A673 (cell line): ENCODE measurements at places on chromosomes 1 and 21. TPM values are rescaled to one million over a fixed set of nuclear protein-coding genes. Genes with fewer than 3 reads are reported as not detected.
A peak's percentile ranks its signal among the peaks of the same experiment; 100 is the strongest.

- DNase-seq, result no peak
These were observed 8.2 kb downstream of the DPT start for GRCh38 chr1:168720839-168721238.

DNA sequence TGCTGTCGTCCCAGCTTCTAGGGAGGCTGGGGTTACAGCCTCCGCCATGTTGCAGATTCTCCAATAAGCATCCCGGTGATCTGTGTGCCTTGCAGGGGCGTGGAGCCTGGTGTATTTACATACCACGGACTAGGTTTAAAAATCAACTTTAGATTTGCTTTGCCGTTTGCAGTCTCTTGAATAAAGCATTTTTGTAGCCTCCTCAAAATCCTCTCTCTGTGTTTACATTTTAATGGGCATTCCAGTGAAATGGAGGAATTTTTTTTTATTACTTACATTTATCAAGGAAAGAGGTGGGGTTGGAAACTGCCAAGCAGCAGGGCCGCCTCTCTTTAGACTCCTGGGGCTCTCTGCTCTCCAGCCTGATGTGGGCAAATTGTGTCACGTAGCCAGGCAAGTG lies 437.5 kb upstream of the VAMP3 start:
- no peak for DNase-seq

DNA sequence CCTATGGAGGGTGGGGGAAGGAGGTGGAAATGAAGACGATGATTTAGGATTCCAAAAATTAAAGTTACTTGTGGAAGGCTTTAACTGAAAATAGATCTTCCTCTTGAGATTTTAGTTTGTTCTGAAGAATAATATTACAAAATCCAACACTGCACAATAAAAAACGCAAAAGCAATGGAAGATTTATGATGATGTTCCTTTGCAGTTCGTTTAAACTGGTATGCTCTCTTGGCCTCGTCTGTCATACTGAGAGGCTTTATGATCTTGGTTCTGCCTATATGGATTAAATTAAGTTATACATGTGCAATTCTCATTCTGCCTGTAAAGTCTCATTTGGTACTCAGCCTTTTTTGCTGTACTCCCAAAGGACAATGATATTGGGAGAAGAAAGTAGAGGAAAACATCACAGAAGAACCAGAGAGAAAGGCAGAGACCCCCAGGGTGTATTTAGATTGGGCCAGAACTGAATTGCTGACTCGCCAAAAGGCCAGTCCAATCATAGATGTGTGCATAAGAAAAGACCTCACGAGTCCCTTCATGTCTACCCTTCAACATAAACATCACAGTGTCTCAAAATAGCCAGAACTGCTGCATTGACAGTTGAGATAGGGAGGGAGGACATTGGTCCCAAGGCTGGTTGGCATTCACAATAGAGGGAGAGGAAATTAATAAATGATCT lies 188.6 kb downstream of the GREM2 start:
- DNase-seq, result no peak

DNA sequence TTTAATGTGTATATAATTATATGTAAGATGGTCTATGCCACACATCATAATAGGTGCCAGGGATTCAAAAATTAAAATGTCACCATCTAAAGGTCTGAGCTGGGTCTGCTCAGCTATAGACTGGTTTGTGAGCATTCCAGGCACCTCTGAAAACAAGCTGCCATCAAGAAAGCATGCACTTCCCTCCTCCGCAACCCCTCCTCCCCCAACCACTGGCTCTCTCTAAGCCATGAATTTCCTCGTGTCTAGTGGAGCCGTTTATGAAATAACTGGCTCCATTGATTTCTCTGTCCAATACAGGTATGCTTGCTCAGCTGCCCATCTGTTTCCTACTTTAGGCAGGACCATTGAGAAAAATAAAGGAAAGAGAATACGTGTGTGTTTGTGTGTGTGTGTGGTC lies 522.6 kb upstream of the PLXNA2 start:
- no peak for DNase-seq

DNA sequence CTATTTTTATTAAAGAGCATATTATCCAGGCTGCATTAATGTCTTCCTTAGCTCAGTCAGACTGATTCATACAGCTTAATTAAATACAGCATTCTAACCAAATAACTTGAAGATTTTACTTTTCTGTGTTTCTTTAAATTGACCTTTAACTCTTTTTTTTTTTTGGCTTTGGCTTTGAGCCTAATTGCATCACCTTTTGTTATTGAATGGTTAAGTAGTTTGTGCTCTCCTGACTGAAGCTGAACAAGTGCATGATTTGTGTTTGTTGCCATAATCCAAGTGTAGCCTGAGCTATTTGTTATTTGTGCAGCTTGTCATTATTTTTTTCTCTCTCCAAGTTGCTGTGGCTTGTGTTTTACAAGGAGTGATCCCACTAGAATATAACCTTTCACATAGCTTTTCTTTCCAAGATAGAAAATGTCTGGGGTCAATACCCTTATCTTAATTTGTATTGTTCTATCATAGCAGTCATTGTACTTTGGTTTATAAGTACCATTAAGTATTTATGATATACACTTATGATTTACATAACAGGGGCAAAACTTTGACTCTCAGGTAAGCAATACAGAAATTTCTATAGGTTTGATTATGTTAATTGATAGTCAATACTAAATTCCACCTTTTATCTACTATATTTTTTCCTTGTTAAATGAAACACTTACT lies 31.6 kb downstream of the CDC14A start:
- no peak for DNase-seq

GRCh38 chr1:217135987-217136894 lies 413.0 kb upstream of the ESRRG start:
- DNase-seq, result no peak

DNA sequence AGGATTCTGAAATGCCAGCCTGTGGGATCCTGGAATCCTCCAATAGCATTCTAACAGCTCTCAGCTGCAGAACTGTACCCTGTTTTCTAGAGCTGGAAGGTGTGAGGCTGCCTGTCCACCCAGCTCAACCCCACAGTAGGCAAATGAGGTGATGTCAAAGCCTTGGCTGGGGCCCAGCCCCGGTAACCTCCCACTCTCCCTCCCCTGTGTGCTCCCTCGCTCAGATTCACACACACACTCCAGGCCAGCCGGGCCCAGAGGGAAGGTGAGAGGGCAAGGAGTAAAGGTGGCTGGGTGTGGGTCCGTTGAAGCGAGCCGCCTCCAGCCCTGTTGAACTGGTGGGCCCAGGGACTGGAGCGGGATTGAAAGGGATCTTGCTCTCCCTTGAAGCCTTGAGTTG lies at the start of gene BSND:
TSS of gene BSND (plus strand) at position 257 of the 400 bp plus-strand sequence. CDS start 254 bp downstream, outside the sequence.
- no peak for DNase-seq

GRCh38 chr1:3531928-3532327 lies 77.5 kb downstream of the ARHGEF16 start:
- DNase-seq, result no peak

DNA sequence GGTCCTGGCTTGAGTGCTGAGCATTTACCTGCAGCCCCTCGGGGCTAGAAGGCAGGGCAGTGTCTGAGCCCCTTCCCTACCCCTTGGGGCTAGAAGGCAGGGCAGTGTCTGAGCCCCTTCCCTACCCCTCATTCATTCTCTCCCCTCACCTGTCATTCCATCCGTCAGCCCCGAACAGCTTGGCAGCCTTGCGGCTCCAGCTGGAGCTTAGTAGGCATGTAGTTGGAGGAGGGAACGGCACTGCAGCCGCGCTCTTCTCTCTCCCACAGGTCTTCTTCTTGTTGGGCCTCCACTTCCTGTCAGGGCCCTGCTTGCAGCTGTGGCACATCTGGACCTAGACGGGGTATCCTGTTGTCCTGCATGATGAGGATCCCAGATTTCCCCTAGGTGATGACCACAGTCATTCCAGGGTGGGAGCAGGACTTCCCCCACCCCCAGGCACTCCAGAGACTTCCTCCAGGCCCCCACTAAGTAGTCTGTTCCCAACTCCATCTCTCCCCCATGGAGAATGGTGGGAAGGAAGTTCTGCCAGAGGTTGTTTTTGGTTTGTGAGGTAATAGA lies 22.2 kb downstream of the MAPKAPK2 start:
- no peak for DNase-seq

GRCh38 chr1:24481101-24481500 lies 21.5 kb upstream of the RCAN3 start:
- peak; percentile 31 for DNase-seq

- DNase-seq, result no peak
These were observed 28.5 kb downstream of the MAP3K21 start for GRCh38 chr1:233355841-233356704.

DNA sequence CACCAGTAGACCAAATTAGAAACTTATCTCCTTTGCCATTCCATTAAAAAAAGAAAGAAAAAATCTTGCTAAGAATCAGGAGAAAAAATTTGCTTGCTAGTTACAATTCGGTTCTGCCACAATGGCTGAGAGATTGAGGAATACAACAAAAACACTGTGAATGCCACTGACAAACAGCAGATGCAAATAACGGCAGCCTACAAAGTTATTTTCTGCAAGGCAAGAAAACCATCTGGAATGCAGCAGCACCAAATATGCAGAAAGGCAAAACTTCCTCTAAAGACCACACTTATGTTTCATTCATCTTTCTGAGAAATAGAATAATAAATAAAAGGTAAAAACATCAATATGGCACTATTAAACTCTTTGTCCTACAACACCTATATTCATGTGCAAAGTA lies 75.7 kb downstream of the ENAH start:
- DNase-seq, result no peak

DNA sequence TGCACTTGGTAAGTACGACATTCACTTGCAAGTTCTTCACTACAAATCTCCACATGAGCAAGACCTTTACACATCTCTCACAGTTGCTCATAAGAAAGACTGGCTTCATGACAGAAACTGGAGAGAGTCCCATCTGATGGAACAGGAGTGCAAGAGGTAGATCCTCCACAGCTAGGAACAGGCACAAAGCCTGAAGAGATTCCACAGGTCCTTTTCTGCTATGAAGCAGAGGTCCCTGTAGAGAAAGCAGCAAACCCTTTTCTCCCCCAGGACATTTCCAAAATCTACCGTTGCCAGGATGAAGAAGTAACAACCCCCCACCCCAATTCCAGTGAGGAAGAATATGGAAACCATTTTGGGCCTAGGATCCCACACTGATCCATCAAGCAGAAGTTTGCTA lies 47.3 kb downstream of the EIF4G3 start:
- DNase-seq, result no peak

CD1C gene
- total RNA-seq, result not detected in 2 replicates
